ENCODE measurements at places on chromosomes 5 and 9. TPM values are rescaled to one million over a fixed set of nuclear protein-coding genes. Genes with fewer than 3 reads are reported as not detected.

The IRGM gene
- total RNA-seq = 0.57 TPM

DNA sequence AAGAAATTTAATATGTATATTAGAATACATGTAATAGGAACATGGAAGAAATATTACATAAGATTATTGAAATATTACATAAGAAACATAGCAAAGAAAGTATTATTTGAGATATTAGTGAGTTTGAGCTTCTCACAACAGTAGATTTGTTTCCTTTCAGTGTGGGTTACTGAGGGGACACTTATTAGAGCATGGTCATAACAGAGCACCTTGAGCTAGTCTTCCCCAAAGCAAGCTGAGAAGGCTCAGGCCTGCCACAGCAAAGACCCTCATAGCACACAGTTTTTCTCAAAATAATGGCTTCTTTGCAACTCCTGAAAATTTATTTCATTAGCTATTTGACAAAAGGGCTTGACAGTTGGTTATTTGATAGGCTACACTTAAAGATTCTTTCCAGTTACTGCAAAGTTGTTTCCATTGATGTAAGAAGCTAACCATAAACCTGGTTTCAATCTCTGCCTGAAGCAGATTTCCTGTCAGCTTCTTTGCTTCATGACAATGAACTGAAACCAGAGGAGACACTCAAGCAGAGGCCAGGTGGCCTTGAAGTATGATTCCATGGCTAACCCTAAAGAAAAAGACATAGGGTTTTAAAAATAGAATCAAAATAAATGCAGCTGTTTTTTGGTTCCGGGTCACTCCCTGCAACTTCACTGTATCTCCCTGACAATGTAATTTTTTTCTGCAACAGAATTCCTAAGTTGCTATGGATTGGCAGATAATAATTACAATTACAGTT, 68.6 kb downstream of the ERMP1 start:
- no peak for DNase-seq

DNA sequence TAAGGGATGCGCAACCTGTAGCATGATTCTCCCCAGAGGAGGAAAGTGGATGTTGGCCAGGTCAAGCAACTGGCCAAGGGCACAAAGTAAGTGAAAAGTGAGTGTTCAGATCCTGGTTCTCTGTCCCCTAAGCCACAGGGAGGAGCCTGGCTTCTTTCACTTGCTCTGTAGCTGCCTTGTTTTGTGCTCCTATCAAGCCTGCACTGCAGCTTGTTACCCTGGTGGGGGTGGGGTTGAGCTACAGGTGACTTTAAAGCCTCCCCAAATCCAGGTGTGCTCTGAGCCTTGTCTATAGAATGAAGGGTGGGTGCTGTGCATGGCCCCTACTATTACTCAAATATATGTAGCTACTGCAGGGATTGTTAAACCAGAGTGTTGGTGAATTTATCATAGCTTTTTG, 32.9 kb downstream of the RALGPS1 start:
- DNase-seq = no peak

DNA sequence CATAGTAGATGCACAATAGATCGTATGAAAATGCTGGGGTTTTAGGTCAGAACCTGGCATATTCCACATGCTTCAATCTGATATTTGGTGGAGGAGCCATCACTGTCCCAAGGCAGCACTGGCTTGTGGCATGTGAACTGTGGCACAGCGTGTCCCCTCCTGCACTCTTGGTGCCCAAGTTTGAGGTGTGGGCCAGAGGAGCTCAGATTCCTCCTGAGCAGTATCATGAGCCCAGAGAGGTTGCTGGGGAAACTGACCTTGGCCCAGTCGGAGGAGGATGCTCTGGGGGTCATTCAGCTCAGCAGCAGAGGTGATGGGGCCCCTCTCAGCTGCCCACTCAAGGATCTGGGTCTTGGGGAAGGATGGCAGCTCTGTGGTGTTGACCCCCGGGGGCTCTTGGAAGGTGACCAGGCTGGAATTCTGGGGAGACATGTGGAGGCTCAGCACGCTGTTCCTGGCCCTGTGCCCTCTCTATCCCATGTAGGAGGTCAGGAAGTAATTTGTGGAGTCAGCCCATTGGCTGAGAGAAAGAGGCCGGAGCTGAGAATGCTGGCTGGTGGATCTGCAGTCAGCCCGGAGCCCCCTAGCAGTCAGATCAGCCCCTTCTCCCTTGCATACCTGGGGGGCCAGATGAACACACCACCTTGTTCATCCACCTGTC, 23.7 kb downstream of the FPGS start:
- DNase-seq = no peak

DNA sequence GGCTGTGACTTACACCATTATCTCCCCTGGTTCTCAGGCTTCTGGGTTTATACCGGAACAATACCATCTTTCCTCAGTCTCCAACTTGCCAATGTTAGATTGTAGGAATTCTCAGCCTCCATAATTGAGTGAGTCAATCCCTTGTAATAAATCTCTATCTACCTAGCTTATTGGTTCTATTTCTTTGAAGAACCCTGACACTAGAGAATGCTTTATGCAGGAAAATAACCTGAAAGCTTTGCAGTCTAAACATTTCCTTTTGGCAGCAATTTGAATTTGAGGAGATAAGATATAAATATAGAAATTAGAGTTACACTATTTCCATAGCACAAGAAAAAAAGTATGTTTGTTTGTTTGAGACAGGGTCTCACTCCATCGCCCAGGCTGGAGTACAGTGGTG, 278.1 kb upstream of the CDH18 start:
- no peak for DNase-seq

Measured in LHCN-M2 (cell line).